NCI-H2081 (cell line): ENCODE measurements at places on chromosomes 7 and 10.

DNA sequence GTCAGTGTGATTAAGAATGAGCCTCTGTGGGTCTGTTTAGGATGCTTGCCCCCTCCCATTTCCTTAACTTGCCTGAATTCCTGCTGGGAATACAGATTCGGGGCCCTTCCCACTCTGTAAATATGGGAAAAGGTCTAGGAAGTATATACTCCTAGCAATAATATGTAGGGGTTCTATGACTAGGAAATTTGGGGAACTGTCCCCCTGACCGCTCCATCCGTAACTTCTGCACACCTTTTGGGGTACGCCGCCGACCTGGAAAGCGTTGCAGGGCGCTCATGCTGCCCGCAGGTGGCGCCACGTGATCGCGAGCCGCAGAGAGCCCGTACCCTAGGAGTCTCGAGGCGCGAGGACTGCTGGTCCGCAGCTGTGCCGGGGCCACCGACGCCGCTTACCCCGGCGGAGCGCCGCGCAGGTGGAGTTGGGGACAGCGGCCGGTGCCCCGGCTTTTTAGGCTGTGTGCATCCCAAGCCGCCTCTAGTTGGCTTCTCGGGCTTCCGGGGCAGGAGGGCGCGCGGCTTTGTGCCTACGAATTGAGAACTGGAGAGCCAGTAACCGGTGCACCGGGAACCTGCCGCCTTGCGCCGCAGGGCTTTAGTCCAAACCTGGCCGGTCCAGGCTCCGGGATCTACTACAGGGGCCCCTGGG, 656 bp upstream of the CNNM2 start:
- DNase-seq: peak; percentile 50

GRCh38 chr10:10327934-10328333, 689.7 kb upstream of the CELF2 start:
- DNase-seq: no peak

GRCh38 chr10:32104622-32105509, 48.6 kb upstream of the KIF5B start:
- DNase-seq: no peak

- DNase-seq: no peak
These were observed 33.4 kb upstream of the ADRB1 start for GRCh38 chr10:114010316-114010715.

- DNase-seq: no peak
These were observed 19.2 kb downstream of the LHPP start for GRCh38 chr10:124480860-124481259.

DNA sequence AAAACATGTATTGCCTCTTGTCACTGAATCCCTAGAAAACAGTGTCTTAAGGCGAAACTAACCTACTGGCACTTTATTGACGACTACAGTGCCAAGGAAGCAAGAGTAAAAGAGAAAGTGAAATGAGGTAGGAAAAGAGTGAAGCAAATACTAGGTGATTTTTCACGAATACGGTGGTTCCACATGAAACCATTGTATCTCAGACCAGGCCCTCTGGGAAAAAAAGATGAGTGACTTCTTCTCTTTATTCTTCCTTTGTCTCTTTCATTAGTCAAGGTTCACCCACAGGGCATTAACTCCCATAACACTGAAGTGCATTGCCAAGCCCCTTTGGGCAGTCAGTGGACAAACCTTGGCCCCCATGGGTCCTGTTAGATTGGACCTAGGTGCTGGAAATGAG, 16.2 kb upstream of the MACC1 start:
- no peak for DNase-seq

- DNase-seq: no peak
These were observed 23.9 kb downstream of the KLF6 start for GRCh38 chr10:3761021-3761686.

DNA sequence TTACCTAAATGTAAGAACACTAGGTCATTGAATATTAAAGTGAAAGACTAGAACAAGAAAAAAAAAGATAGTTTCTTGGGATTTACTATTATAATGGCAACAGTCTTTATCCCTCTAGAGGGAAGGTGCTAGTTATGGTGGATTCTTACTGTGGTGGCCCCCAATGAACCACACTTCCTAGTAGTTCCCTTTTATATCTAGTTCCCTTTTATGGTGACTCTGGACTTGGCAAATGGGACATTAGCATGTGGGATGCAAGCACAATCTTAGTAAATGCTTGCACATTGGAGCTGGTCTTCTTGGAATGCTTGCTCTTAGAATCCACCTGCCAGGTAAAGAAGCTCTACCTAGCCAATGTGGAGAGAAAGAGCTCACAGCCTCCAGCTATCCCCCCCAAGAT, 430.2 kb downstream of the LRMDA start:
- DNase-seq: no peak

- DNase-seq: peak; percentile 87
These were observed at the start of gene HSPB1 for GRCh38 chr7:76302347-76303201. HSPB1 (plus strand) TSS chr7:76302673; CDS start chr7:76302713, 40 bp downstream.

DNA sequence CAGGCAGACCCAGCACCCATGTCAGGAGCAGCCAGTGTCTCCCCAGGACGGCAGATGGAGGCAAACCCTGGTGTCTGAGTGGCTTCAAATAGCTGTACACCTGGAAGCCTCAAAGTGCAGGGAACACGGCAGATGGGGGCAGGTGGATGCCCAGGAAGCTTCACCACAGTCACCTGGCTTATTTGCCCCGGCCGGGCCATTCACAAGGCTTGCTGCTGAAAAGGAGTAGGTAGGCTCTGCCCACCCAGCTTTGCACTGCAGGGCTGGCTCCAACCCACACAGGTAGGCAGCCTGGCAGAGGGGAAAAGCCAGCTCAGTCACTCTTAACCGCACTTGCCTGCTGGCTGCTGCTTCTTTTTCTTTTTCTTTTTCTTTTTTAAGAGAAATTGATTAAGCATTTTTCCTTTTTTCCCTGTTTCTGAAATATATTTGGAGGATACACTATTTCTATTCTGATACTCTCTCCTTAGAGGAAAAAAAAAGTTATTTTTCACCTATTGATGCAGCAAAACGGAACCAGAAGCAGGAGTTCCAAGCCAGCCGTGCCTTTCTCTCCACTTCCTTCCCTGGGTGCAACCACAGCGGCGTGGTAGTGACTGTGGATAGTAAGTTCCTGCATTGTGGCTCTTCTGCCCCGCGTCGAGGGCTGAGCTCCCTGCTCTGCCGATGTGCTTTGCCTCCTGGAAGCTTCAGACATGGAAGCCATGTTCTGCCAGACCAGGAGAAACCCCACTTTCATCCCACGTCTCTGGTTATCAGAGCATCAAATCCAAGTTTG, 118.3 kb downstream of the KLF6 start:
- no peak for DNase-seq

- DNase-seq: no peak
These were observed 164.2 kb upstream of the YAE1 start for GRCh38 chr7:39402034-39402433.

DNA sequence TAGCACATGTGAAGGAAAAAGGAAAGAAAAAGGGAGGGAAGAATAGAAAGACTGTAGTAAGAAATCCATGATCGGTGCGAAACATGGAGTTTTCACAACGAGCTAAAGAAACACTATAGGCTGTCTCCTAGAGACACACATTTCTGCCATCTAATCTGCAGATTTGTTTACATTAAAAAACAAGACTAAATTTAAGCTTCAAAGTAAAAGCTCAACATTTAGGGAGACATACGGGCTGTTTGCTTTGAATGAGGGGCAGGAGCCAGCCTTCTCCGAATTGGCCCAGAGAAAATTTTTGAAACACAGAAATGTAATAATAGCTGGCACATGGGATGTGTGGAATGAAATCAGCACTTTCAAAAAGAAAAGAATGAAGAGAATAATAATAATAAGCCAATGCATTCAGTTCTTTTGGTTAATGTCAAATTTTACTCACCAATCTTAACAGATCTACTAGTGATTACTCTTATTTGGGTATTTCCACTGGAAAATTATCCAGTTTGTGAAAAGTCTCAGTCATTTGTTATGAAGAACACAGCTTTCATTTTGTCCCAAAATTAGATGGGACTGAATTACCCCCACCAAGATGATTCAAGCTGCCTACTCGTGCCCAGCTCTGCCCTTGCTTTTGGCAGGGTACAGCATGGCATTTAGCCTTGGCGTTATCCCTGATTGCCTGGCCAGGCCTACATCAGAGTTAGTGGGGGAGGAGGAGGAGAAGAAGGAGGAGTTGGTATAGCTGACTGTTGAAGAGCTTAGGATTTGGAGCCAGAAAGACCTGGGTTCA, 47.1 kb downstream of the MTURN start:
- no peak for DNase-seq

DNA sequence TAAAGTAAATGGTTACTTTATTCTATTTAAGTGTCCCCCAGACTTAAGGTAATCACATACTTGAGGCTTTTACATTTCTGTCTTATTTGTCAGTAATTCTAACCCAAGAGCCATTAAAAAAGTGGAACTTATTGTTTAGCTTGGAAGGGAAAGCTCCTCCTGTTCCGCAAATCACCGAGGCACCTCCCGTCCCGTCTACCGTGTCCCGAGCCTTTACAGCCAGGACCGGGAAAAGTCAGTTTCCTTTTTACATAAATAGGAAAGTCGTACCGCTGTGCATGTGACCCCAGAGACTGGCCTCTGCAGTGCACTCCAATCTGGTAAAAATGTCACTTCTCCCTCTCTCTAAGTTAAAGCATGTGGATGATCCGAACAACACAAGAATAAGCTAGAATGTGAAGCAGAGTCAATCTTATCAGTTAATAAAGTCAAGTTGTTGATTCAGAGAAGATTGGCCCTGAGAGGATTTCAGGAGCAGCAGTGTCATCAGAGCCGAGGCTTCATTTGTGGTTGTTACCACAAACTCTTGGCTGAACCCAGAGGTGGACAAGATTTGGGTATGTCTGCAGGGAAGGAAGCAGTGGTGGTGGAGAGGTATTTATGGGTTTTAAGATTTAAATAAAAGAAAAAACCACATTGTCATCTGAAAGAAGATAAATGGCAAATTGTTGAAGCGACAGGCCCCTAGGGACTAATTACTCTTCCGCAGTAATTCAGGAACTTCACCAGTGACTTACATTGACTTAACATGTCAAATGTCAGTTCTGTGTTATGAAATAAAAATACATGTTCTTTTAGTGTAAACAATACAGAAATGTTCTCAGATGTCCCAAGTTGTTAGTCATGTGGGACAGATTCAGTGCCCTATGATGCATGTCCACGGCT, 316.6 kb upstream of the ZNF32 start:
- no peak for DNase-seq

GRCh38 chr10:117248750-117249465, 8.0 kb downstream of the SLC18A2 start:
- DNase-seq: no peak

DNA sequence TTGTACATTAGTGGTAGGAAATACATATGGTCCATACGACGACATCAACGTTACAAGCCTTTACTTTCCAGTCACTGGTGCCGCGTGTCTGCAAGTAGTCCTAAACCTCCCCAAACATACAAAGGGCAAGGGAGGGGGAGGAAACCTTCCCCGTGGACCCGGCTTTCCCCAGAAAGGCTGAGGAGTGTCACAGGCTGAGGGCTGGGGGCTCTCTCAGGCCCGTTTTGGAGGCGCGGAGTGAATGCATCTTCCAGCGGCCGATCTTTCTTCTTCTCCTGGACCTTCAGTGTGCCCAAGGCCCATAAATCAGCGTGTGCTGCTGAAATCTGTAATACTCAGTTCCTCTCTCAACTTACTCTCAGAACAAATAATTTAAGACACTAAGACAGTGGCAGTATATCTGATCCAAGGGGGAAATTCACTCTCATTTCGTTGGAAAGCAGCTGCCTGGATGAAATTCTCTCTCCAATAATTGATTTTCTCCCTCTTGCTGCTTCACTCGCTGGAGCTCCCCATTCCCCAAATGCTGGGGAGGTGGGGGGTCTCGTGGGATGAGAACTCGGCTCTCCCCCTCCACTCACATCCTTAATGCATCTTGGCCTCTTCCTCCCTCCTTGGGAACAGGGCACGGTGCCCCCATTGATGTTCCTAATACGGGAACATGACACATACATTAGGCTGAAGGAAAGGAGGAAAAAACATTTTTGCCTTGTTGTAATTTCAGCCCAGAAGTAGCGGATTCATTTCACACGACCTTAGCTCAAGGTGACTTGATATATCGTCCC, 126.1 kb downstream of the ADARB2 start:
- no peak for DNase-seq

GRCh38 chr10:80324891-80325364, 31.6 kb downstream of the DYDC1 start:
- DNase-seq: no peak

DNA sequence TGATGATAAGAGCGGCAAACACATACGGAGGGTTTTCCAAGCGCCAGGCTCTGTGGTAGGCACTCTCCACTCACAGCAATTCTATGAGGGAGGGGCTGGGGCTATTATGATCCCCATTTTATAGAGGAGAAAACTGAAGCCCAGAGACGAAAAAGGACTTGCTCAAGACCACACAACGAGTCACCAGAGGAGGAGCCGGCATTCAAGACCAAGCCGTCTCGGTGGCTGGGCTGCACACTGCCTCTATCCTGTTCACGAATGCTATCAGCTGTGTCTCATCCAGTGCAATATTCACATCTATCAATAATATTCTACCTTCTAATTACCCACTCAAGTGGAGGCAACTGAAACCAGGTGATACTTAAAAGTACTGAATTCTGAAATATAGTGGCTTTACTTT, 67.8 kb upstream of the NMT2 start:
- no peak for DNase-seq

DNA sequence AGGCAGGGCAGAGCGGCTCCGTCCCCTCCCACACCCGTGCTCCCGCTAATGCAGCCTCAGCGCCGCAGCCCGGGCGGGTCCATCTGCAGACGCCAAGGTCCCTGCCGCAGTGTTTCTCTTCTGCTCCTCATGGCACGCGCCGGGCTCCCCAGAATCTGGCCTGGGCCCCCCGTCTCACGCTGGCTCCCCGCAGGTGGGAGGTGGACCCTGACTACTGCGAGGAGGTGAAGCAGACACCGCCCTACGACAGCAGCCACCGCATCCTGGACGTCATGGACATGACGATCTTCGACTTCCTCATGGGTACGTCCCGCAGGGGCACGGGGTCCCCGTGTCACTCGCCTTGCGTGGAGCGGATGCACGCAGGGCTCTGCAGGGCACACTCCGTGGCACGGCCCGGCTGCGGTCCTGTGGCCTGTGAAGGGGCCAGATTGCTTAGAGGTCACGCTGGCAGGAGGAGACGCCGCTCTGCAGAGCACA, 33.5 kb upstream of the FOXL3 start:
- no peak for DNase-seq

GRCh38 chr7:46830-47140, 145.6 kb upstream of the FAM20C start:
- no peak for DNase-seq

GRCh38 chr7:122311050-122311700, 6.6 kb upstream of the FEZF1 start:
- no peak for DNase-seq

DNA sequence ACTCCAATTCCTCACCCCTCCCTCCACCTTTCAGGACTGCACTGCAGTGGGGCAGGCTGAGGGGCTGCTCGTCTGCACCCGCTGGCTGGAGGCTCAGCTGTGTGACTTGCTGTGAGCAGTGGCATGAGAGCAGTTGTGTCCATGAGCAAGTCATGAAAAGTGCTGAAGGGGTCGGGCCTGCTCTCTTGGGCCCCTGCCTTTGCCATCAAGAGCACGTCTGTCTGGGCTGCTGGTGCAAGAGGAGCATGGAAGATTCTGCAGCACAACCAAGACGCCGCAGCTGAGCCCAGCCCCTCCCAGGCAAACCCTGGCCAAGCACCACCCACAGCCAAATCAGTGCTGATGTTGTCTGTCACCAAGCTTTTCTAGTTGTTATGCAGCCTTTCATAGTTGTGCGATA, 284.3 kb downstream of the TCERG1L start:
- no peak for DNase-seq
